GM12878 (cell line): ENCODE measurements at places on chromosomes 2 and 18. TPM values are rescaled to one million over a fixed set of nuclear protein-coding genes. Genes with fewer than 3 reads are reported as not detected.

Gene NTSR2
- total RNA-seq = not detected in 2 replicates

Gene CDH19
- not detected in 2 replicates for total RNA-seq

- DNase-seq = no peak
Observed at GRCh38 chr2:150156876-150157275, 330.6 kb downstream of the RND3 start.

Gene SERPINB12
- total RNA-seq = not detected in 2 replicates

DNA sequence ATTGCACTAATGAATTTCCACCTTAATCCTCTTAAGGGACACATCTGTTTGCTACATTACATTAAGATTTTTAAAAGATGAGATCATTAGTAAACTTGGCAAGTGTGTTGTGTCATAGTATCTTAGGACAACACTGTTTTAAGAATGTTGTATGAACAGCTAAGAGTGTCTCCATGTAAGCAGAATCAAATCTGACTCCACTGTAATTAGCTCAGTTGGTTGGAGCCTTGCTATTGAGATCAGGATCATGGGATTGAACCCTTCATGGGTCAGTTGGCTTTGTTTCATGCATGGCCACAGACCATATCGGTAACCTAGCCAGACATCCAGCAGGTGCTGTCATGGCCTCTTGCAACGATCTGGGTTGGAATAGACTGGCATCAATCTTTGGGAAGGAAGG, 5.2 kb downstream of the FHOD3 start:
- DNase-seq = no peak

DNA sequence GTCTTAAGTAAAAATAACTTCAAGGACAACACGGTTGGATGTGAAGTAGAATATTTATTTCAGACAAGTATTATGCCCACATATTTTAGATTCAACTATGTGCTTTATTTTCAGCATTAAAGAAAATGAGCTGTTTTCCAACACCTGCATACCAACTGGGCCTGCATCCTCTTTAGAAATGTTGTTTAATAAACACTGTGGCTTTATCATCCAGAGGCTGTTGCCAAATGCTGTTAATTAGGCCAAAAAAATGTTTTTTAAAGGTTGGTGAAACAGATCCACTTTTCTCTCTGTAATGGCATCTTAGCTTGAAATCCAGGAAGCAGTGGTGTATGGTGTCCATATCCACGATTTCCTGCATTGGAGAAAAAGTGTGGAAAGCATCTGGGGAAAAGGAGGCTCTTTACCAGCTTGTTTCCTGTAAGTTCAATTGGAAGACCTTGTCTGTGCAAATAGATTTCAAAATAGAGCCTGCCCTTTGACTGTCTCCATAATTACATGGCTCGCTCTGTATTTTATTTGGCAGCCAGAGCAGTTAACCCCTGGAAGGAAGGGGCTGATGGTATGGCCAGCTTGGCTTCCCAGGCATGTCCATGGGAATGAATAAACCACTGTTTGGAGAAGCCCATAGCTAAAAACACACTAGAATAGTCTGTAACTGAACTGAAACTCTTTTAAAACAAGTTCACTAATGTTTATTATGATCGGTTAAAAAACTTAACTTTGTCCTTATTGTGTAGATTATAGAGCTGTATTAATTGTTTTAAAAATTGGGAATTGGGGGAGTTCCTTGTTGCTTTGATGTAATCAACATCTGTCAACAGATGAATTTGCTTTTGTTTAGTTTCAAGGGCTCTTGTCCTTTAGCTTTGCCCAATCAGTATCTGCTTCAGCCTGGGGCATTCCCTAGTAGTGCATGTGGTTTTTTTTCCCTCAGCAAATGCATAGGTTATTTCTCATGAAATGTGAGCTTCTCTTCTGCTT, 33.0 kb upstream of the DLX1 start:
- DNase-seq = no peak

- DNase-seq = peak; percentile 4
Observed at GRCh38 chr2:176405477-176405876, 136.2 kb downstream of the MTX2 start.

GRCh38 chr18:47470941-47471340, 219.5 kb upstream of the SKOR2 start:
- DNase-seq = no peak

Gene LINC00305
- total RNA-seq = not detected in 2 replicates

DNA sequence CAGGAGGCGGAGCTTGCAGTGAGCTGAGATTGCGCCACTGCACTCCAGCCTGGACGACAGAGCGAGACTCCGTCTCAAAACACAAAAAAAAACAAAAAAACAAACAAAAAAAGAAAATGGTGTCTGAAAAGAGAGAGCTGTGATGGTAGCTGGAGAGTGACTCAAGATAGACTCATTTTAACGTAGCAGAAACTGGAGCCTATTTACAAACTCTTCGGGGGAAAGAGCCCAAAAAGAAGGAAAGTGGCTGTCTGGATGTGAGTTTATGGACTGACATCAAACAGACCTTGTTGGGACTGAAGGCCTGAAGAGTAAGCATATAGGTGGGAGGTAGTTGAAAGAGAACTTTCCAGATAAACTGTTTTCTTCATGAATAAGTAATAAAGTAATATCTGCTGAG, 51.8 kb downstream of the LIMS1 start:
- no peak for DNase-seq

GRCh38 chr2:191610756-191611155, 67.2 kb upstream of the NABP1 start:
- DNase-seq = no peak

GRCh38 chr2:191959209-191959608, 112.3 kb upstream of the CAVIN2 start:
- DNase-seq = no peak

- no peak for DNase-seq
Observed at GRCh38 chr2:134583462-134583861, 135.3 kb downstream of the TMEM163 start.

- DNase-seq = no peak
Observed at GRCh38 chr2:68561372-68561771, 82.0 kb upstream of the PROKR1 start.

GRCh38 chr2:215850380-215850779, 163.0 kb downstream of the MREG start:
- no peak for DNase-seq

Gene CYP20A1
- 10.2 and 11.4 TPM in 2 replicates for total RNA-seq

DNA sequence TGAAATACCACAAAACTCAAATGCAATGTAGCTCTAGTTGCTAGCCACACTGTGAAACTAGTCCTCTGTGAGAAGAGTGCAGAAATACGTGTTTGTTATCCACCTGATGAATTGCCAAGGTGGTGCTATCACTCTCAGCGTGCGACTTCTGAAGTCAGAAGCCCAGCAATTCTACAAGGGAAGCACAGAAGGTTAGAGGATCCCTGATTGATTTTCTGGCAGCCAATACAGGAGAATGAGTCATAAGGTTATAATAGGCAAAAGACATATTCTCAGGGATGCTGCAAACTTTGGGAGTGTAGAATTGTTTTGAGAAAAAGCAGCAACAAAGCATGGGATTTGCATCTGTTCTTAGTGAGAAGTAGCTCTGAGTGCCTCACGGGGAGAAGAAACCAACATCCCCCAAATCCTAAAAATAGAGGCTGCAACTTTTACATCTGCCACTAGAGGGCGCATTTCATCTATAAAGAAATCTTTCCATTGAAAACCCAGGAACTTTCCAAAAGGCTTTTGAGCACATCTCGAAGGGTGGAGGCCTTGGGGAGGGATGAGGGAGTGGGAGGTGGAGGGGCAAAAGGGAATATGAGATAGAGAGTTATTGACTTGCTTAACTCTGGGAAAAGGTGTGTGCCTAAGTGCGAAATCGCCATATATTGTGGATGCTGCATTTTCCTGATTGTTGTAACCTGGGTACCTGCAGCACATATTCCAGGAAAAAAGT, 78.0 kb downstream of the TMEM182 start:
- peak; percentile 3 for DNase-seq

Gene MSTN
- not detected in 2 replicates for total RNA-seq

DNA sequence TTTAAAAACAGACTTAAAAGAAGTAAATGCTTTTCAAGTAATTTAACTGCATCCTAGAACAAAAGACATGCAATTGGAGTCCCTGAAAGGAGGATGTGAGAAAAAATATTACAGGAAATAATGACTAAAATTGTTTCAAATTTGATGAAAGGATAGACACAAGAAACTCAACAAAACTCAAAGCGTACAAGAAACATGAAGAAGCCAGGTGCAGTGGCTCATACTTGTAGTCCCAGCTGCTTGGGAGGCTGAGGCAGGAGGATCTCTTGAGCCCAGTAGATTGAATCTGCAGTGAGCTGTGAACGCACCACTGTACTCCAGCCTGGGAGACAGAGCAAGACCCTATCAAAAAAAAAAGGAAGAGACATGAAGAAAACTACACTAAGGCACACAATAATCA, 118.1 kb upstream of the SLC39A10 start:
- DNase-seq = no peak

- peak; percentile 73 for DNase-seq
Observed at GRCh38 chr2:65436824-65437221, 4.4 kb upstream of the SPRED2 start.

Gene CFAP221
- not detected in 2 replicates for total RNA-seq
